ENCODE measurements at places on chromosomes 1 and 21.
A peak's percentile ranks its signal among the peaks of the same experiment; 100 is the strongest.

- no peak for DNase-seq
These were observed 29.6 kb upstream of the PLA2G4A start for GRCh38 chr1:186798960-186799688.

GRCh38 chr1:159669338-159669737, 45.1 kb downstream of the CRP start:
- DNase-seq: no peak

GRCh38 chr1:11693024-11693590, 1.6 kb downstream of the DRAXIN start:
- peak; percentile 54 for DNase-seq

GRCh38 chr1:173482683-173483082, 5.5 kb downstream of the PRDX6 start:
- no peak for DNase-seq

GRCh38 chr1:235984041-235984825, 80.7 kb downstream of the NID1 start:
- DNase-seq: peak; percentile 95

DNA sequence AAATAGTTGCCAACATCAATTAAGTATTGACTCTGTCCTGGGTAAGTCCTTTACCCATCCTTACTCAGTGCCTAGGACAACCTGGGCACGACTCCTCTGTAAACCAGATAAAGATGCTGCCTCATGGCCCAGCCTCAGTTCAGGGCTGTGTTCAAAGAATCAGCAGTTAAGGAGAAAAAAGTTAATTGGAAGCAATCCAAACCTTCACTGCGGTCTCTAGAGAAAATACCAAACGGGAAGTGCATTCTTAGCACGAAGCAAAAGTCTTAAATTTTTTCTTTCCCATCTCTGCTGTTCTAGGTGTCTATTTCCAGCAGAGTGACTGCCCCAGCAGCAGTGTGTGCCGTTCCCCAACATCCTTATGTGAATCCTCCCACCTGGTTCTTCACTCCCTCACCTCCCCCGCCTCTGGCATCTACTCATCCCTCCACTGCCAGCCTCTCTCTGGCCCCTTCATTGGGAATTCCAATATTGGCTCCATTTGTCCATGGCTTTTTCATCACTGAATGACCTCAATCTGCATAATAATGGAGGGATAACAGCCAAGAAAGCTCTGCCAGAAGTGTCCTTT, 23.2 kb downstream of the KANK4 start:
- DNase-seq: peak; percentile 88

DNA sequence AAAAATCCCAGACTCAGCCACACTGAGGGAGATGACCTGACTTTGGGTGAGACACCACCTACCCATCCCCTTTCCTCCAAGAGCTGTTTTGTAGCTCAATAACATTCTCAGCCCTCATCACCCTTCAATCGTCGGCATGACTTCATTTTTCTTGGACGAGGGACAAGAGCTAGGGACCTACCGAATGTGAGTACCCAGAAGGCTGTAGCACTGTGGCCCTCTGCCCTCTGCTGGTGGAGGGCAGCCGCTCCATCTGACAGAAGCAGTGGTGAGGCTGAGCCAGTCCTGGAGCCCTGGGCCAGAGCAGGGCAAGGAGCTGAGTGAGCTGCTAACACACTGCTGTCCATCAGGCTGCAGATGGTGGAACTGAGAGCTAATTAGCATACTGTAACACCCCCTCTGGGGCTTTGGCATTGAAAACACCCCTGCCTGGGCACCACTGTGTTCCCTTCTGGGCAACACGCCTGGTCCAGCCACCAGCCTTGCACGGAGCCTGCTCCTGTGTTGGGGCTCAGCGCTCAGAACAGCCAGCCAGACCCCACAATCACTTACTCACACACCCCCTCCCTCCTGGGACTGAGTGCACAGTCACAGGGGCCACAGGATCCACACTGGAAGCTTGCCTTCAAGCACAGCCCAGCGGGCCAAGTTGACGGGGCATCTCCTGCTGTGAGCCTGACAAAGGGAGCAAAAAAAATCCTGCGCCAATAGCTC, 18.3 kb upstream of the ALPL start:
- DNase-seq: peak; percentile 89

DNA sequence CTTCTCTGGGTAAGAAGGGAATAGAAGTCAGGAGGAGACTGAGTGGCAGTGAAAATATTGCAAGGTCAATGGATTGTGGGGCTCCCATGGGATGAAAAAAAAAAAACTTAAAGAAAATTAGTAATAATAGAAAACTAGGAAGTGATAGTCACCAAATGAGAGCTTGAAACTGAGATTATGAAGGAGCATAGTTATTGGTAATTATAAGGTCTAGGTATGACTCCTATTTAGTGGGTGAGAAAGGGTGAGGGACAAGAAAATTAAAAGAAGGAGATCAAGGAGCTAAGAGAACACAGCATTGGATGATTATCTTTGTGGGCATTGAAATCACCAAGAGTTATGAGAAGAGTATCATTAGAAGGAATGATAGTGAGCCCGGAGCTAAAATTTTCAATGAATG, 301.4 kb downstream of the TPR start:
- no peak for DNase-seq

GRCh38 chr21:45788637-45789506, 145.3 kb downstream of the PCBP3 start:
- peak; percentile 13 for DNase-seq

DNA sequence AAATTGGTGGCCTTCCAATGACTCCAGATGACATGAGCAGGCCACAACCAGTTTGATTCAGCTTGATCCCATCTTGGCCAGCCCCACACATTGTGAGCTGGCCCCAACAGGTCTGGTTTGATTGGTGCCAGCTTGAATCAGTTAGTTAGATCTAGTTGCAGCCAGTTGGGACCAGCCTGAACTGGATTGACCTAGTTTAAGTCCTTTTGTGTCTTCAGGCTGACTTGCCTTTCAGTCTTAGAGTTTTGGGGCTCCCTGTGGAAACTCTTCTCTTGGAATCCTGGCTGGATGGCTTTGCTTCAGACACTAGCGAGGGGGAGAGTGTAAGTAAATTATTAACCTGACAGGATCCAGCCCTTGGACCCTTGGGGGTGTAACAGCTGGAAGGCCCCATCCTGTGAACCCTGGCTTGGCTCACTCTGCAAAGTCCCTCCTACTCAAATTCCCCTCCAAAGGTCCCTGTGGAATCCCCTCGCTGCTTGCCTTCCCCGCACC, 36.2 kb upstream of the POU3F1 start:
- DNase-seq: no peak

GRCh38 chr1:226111883-226112261, 49.4 kb downstream of the H3-3A start:
- DNase-seq: no peak

DNA sequence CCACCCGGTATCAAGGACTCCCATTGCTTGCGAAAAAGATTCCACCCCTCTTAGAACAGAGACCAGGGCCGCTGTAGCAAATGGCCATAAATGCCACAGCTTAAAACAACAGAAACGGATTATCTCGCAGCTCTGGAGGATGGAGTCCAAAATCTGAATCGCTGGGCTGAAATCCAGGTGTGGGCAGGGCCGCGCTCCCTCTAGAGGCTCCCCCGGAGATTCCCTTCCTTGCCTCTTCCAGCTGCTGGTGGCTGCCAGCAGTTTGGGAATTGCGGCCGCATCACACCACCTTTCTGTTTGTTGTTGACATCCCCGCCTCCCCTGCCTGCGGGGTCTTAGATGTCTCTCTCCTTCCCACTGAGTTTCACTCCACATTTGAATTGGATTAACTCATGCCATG, 15.6 kb downstream of the PDE9A start:
- DNase-seq: no peak

- peak; percentile 67 for DNase-seq
These were observed 461.7 kb downstream of the PTPRU start for GRCh38 chr1:29698033-29698432.

GRCh38 chr1:181397845-181398244, 85.5 kb upstream of the CACNA1E start:
- DNase-seq: no peak

- no peak for DNase-seq
These were observed 44.0 kb downstream of the TMCC2 start for GRCh38 chr1:205271745-205272144.

DNA sequence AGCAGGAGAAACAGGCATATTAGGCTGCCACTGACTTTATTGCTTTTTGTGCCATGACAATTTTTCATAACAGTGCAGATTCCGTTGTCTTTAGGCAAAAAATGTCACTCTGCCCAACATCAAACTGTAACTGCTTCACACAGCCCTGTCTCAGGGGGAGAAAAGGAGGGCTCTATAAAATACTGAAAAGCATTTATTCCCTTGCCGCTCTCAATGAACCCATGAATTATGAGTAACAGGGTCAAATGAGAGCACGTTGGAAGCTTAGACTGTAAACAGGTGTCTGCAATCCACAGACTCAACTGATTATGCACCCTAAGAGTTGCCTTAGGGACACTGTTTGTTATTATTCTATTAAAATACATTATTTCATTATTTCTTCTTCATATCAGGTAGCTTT, 292.1 kb upstream of the FMN2 start:
- no peak for DNase-seq

GRCh38 chr1:111825217-111825616, 69.5 kb downstream of the DDX20 start:
- DNase-seq: no peak

DNA sequence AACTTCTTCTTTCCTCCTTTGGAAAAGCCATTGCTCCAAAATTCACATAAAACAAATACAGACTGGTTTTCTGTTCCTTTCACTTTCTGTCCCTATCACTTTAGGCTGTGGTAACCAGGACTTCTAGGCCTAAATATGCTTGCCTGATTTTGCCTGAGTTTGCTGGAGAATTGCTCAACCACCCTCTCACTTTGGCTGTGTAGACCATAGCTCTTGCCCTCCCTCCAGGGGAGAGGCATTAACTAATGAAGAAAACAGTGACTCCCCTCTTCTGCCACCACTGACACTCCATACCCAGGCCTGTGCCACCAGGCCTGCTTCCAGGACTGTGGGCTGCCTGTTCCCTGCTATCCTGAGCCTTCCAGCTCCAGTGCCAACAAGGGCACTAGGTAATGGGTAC, 163.5 kb downstream of the TOMM20 start:
- peak; percentile 55 for DNase-seq

GRCh38 chr1:231242516-231243198, 1.6 kb downstream of the GNPAT start:
- DNase-seq: peak; percentile 51

DNA sequence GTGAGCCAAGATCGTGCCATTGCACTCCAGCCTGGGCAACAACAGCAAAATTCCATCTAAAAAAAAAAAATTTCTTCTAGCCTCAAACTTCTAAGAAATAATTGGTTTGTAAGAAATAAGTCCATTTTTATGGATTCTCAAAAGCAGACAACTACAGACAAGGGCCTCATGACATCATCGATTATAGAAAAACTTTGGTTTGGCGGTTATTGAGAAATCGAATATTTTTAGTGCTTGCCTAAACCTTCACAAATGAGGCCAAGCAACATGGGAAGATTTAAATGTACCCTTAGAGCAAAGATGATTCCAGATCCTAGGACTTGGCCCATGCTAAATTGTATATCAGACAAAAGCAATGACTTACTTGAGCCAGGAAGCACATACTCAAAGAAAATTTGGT, 27.8 kb upstream of the MX1 start:
- no peak for DNase-seq

GRCh38 chr1:154748405-154748775, 121.7 kb downstream of the KCNN3 start:
- no peak for DNase-seq

GRCh38 chr1:185512442-185512841, 195.4 kb upstream of the IVNS1ABP start:
- DNase-seq: no peak

GRCh38 chr1:92839442-92839841, 7.6 kb downstream of the RPL5 start:
- DNase-seq: no peak

DNA sequence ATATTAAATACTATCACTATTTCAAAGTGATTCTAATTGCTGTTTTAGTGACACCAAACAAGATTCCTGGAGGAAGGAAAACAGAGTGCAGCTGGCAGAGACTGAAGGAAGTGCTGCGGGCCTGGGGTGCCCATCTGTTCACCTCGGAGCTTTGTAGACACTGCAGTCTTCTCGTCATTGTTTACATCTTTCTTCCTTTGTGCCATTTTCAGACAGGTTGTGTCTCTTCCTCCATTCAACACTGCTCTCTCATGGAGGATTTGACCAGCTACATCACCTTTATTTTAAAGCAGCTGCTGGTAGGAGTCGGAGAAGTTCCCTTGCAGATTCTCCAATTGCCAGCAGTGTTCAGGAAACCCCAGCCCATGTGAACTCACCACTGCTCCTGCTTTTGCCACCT, 37.3 kb downstream of the ABCA4 start:
- DNase-seq: no peak

- no peak for DNase-seq
These were observed 121.8 kb downstream of the SYF2 start for GRCh38 chr1:25110485-25110884.

DNA sequence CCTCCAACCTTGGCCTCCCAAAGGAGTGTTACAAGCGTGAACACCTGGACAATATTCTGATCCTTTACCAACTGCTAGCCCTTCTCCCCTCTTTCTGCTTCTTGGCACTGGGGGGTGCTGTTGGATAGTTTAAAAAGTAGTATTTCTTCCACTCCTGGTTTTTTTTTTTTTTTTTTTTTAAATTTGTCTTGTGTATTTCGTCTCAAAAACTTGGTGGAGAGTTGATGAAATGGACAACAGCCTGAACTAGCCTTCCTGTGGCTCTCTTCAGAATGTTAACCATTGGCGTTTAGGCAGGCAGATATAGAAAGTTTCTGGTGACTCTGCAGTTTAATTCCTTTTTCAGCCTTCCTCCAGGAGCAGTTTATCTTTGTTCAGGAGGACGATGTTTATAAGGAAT, 69.7 kb upstream of the USP24 start:
- peak; percentile 72 for DNase-seq

DNA sequence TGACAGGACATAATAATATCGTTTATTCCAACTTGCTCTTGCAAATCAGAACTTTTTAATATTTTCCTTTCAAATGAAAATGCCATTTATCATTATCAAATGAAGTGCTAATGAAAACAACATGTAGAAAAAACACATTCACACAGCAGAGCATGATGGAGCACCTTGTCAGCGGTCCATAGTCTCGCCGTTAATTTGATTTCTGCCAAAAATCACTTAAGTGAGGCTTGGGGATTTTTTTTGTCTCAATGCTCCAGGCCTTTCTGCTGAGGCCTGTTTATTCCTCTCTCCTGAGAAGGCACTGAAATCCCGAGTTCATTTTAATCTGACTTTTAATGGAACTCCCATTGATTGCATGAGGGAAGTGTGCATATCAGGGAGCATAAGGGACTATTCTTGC, 122.5 kb downstream of the ELAVL4 start:
- no peak for DNase-seq

DNA sequence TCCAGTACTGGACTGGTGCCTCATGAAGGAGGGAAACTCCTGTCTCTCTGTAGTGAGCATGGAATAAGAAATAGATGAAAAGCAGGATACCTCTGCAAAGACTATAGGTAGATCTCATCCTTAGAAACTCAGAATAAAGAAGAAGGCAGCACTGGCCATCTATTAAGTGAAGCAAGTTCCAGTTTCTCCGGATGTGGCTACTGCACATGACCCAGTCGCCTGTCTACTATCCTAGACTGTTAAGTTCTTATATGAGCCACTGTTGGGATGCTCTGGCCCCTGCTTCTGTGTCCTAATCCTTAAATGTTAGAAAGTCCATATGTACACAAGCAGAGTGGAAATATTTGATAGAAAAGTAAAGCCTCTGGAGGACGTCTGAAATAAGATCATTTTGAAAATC, 2.2 kb downstream of the FASLG start:
- DNase-seq: no peak

Measured in choroid plexus epithelial cell (primary cell).